ENCODE measurements at places on chromosomes 4 and X.

- no peak for DNase-seq
These were observed 80.0 kb downstream of the ALPK1 start for GRCh38 chr4:112377171-112377570.

DNA sequence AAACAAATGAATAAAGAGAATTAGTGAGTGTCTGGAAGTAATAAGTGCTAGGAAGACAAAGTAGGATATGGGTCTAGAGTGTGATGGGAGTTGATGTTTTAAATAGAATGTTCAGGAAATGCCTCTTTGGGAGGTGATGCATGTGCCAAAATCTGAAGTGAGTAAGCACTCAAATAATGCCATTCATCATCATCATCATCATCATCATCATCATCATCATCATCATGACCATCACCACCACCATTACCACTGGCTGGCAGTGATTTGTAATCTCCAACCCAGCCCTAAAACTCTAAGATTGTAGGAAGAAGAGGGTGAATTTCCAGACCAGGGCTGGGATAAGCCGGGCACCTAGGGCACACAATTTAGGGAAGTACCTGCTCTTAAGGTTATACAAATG is 9.7 kb upstream of the SOX3 start:
- DNase-seq: no peak

GRCh38 chr4:39232100-39232499 is 49.8 kb downstream of the WDR19 start:
- no peak for DNase-seq

DNA sequence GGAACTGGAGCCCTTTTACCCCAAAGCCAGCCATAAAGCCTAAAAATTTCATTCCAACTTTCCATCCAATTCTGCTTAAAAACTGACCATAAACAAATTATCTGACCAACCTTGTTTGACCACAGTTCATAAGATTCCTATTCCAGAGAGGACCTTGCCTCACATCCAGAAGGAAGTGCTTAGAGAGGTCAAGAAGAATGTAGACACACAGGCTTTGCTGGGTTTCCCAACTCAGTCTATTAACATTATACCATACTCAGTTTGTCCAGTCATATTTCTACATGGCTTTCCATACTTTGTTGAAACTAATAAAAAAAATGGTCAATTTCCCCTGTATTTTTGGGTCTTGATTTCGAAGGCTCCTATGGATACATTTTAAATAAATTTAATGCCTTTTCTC is 1522.5 kb downstream of the ARAP2 start:
- DNase-seq: no peak

DNA sequence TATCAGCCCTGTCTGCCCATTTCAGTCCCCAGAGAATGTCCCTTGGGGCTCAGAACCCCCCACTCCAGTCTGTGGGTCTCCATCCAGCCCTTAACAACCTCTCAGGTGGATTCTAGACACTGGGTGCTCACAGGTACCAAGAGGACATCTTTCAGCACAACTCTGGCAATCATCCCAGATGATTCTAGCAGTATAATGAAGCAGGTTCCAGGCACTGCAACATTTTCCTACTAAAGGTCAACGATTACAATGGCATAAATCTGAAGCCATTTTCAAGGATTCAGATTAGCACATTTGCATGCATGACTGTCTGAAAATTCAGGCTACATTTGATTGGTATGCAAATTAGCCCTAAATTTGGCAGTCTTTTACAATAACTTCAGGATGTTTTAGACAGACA is 10.0 kb downstream of the SLC2A9 start:
- DNase-seq: no peak

GRCh38 chrX:20271186-20271585 is 4.5 kb upstream of the RPS6KA3 start:
- no peak for DNase-seq

GRCh38 chr4:165404696-165405095 is 25.9 kb downstream of the CPE start:
- no peak for DNase-seq

All from frontal cortex (tissue), 4 donors.